ENCODE measurements at places on chromosomes 11 and 22.

- no peak for DNase-seq
These were observed 286.6 kb downstream of the BRD1 start for GRCh38 chr22:49540913-49541692.

GRCh38 chr11:78886616-78887015, 312.0 kb upstream of the NARS2 start:
- DNase-seq: no peak

- no peak for DNase-seq
These were observed 1.8 kb downstream of the TPST2 start for GRCh38 chr22:26587991-26588613.

DNA sequence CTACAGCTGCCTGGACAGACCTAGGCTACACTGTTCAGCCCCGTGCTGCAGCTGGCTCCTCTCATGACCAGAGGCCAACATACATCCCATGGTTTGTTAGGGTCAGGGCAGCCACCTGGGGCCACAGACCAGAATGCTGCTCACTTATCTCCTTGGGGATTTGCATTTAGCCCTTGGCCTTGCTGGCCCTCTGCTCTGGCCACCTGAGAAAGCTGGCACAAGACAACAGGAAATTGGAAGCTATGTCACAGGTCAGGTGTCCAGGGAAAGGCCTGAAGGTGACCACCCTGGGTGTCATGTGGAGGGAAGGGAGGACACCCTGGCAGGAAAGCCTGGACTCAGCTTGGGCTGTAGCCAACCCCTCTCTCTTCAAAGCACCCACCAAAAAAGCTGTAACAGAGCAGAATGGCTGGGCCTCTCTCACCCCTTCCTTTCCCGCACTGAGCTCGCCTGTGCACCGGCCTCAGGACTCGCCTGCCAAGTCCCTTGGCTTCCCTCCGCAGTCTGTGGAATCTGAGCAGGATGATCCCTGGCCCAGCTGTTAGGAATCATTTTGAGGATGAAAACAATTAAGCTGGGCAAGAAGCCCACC, 86.3 kb downstream of the SNX19 start:
- no peak for DNase-seq

GRCh38 chr11:73019996-73020395, 122.1 kb downstream of the FCHSD2 start:
- no peak for DNase-seq

DNA sequence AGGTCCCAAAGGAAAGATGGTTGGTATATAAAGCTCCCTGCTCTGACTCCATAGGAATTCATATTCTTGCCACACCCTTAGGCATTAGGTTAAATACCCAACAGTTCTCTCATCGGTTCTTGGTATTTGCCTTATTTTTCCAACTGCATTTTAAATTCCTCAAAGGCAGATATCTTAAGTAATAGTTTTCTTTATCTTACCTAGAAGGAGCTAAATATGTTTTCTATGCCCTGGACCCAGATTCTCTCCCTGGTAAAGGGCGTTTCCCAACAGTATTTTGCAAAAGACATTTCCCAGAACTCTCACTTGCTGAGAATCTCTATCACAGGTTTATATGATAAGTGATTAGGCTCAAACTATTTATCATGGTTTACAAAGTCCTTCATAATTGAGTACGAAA, 158.6 kb upstream of the BDNF start:
- DNase-seq: no peak

GRCh38 chr11:61654397-61654829, 25.8 kb upstream of the DAGLA start:
- DNase-seq: no peak

DNA sequence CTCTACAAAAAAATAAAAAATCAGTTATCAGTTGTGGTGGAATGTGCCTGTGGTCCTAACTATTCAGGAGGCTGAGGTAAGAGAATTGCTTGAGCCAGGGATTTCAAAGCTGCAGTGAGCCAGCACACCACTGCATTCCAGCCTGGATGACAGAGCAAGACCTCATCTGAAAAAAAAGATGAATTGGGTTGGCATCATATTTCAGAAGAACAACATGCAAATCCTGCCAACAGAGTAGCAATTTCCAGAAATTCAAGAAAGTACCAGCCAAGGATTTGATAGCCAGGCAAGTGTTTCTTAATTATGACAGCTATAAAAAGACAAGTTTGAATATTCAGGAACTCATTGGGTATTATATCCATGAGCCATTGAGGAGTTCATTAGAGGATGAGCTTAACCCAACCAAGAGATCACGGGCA, 75.2 kb downstream of the USP47 start:
- DNase-seq: no peak

DNA sequence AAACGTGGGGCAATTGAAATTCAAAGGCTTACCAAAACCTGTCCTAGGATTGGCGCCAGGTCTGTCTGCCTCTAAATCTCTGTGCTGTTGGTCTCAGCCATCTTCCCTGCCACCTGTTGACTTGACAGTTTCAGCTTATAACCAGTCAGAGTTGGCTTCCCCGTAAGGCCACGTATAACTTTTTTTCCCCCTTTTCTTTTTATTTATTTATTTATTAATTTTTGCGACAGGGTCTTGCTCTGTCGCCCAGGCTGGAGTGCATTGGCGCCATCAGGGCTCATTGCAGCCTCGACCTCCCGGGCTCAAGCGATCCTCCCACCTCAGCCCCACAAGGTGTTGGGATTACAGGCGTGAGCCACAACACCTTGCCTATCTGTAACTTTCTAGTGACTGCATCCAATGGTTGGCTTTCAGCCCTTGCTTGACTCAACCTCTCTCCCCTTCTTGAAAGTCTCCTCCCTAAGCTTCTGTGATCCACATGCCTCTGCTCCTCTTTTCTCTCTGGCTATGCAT, 1.4 kb upstream of the SYVN1 start:
- DNase-seq: no peak

- DNase-seq: no peak
These were observed 32.1 kb upstream of the PRODH start for GRCh38 chr22:18968011-18968749.

- no peak for DNase-seq
These were observed 40.4 kb downstream of the AMPD3 start for GRCh38 chr11:10495464-10495786.

DNA sequence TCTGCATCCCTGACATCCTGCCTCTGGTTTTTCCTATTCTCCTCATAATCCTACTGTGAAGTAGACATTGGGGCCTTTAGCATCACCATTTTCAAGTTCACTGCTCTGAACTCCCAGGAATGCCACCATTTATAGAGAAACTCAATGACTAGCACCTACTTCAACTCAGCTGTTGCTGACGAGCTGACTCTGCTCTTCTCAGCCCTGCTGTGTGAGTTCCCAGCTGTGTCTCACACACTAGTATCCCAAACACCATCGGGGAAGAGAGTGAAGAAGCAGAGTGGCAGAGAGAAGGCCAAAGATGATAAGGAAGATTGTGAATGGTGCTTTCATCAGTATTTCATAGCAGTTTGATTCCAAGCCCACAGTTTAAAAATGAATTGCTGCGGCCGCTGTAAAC, 71.9 kb downstream of the PLEKHA7 start:
- no peak for DNase-seq

DNA sequence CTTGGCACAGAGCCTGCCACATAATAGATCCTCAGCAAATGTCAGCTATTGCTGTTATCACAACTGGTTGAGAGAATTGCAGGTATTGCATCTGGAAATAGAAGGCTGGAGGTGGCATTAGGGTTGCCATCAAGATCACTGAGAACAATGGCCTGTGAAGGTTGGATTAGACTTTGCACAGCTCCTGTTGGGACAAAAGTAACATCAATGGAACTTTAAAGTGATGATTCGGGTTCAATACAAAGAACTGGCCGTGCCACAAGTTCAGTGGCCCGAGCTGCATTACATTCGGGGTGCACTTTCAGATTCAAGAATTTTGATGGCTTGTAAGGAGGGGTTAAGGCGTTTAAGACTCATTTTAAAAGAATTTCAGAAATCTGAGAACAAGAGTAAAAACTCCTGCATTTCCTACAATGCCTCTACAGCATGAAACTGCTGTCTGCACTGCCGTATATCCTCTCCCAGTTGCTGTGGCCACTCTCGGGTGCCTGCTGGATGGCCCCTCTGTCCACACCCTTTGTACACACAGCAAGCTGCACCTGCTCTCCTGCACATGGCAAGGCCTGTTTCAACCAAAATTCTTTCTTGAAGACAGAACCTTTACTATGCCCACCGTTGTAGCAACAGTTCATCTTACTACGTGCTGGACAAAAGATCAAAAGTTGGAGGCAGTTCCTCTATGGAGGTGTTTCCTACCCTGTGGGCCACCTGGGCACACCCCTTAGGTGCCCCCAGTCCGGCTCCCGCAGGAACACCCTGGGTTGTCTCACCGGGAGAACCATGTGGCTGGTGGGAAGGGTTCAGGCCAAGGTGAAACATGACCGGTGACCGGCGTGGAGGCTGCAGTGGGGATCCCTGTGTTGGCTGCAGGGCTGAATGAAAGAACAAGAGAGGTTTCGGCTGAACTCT, 17.5 kb upstream of the SHANK2 start:
- no peak for DNase-seq

DNA sequence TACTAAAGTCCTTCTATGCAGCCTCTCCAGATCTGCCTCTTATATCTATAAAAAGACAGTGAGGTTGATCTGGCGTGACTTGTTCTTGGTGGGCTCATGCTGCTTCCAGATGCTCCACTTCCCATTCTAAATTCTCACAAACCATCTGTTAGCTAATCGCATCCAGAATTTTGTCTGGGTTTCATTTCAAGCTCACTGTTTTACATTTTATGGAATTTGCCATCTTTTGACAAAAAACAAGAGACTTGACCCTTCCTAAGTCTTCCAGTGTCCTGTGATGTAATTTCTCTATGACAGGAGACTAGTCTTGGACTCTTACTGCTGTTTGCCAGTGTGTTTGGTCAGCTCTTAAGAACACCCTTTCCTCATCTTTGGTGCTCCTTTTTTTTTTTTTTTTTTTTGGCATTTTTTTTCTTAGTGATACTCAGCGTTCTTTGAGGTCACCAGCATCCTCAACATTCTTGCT, 23.0 kb downstream of the CRKL start:
- no peak for DNase-seq

- DNase-seq: no peak
These were observed 76.1 kb downstream of the SMCO4 start for GRCh38 chr11:93467054-93467453.

DNA sequence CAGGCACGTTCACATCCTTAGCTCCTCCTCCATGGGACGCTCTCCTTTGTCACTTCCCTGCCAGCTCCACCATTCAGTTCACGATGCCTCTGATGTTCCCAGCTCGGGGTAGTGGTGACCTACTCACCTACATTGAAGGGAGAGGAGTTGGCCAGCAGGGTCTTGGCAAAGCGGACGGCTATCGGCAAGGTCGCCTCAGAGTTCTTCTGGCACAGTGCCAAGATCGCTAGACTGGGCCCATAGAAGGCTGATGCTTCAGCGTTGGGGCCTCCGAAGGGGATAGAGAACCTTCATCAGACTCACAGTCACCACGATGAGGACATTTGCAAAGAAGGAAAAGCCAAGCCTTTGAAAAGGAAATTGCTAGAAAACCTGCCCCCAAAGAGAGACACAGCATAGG, 3.0 kb downstream of the CBLIF start:
- no peak for DNase-seq

- DNase-seq: no peak
These were observed 11.5 kb upstream of the ANO1 start for GRCh38 chr11:70066628-70067027.

- no peak for DNase-seq
These were observed 156.4 kb upstream of the PITPNB start for GRCh38 chr22:28075358-28075981.

- DNase-seq: no peak
These were observed 24.3 kb upstream of the MRGPRX2 start for GRCh38 chr11:19084661-19085315.

DNA sequence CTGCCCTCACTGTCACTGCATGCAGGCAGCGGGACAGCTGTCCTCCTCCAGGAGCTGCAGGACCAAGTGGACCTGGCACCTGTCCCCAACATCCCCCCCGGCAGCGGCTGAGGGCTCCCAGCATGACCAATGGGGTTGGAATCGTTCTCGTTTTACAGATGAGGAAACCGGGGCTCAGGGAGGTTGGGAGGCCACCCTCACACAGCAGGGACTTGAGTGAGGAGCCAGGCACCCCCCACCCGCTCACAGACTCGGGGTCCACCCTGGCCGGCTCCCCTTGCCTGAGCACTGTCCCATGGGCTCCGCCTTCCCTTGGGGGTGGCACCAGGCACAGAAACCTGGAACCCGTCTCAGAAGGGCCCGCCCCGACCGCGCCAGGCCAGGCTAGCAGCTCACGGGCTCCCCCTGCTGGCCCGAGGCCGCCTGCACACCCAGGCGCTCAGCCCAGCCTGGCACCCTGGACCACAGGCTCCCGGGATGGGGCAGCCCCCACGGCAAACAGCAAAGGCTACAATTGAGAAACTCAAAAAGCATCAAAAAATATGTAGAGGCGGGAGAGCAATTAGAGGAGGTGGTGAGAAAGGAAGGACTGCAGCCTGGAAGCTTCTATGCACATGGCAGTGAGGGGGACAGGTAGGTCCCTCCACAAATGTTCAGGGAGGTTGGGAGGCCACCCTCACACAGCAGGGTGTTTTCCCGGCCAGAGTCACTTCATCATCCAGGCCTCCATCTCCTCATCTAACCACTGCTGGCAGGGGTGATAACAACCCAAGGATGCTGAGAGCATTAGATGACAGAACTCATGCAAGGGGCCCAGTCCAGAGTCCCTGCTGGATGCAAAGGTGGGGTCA, 12.8 kb downstream of the MACROD1 start:
- DNase-seq: no peak

DNA sequence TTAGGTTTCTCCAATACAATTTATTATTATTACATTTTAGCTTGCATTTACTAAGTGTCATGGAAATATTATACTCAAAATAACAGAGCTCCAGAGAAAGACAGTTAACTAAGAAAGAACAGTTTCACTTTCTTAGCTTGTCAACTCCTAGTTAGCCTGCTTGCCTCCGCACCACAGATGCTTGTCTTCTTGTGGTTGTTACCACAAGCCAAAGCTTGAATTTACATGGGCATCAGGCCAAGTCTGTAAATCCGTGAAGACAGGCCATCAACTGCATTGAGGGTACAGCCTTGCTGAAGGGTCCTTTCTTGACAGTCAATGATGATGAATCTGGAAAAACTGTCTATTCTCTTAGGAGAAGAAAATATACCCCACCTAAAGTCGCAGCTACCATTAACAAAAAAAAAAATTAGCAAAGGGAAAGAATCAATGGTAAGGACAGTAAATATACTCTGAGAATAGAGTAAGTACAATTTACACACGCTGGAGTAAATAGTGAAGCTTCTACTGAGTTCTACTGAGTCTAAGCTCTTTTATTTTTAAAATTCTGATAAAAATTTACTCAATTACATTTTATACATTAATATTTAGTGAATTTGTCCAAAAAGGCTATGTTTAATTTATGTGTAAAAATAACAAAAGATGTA, 15.6 kb upstream of the DENND5A start:
- DNase-seq: no peak

DNA sequence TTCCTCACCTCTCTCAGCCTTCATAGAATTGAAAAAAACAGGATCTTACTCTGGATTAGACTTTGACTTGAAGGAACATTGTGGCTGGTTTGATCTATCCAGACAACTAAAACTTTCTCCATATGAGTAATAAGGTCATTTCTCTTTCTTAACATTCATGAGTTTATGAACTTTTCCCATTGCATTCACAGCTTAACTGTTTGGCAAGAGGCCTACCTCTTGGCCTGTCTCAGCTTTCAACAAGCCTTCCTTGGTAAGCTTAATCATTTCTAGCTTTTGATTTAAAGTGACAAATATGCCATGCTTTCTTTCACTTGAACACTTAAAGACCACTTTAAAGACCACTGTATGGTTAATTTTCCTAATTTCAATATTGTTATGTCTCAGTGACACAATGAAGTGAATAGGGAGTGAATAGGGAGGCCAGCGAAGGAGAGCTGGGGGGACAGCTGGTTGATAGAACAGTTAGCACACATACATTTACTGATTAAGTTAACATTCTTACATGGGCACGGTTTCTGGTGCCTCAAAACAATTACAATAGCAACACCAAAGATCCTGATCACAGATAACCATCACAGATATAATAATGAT, 17.0 kb downstream of the IMMP1L start:
- no peak for DNase-seq

Measured in cortex of kidney (tissue), 1 donor.